Panc1 (cell line): ENCODE measurements at places on chromosomes 6 and 20. TPM values are rescaled to one million over a fixed set of nuclear protein-coding genes. Genes with fewer than 3 reads are reported as not detected.

The E2F1 gene
- 64.2 TPM for total RNA-seq

DNA sequence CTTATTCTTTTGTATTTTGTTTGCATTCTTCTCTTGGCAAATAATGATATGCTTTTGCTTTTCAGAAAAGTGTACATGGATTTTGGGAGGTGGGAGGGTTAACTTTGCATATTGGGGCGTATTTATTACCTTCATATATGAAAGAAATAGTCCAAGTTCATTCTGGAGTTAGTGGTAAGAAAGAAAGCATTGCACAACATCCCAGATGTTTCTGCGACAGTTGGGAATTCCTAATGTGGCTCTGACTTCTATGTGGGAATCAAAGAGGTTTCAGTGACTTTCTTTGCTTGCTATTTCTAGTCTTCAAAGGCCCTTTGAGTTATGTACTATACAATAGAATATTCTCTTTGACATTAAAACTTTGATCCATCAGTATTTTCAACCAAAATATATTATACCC, 78.1 kb downstream of the MMUT start:
- DNase-seq, result no peak

The ARMH2 gene
- not detected for total RNA-seq

The SLC17A3 gene
- total RNA-seq, result not detected

The FAXC gene
- total RNA-seq, result 9.0 TPM

- no peak for DNase-seq
Measured at GRCh38 chr6:106244931-106245330, 80.6 kb downstream of the ATG5 start.

GRCh38 chr20:25014816-25015215, 22.3 kb upstream of the APMAP start:
- no peak for DNase-seq

DNA sequence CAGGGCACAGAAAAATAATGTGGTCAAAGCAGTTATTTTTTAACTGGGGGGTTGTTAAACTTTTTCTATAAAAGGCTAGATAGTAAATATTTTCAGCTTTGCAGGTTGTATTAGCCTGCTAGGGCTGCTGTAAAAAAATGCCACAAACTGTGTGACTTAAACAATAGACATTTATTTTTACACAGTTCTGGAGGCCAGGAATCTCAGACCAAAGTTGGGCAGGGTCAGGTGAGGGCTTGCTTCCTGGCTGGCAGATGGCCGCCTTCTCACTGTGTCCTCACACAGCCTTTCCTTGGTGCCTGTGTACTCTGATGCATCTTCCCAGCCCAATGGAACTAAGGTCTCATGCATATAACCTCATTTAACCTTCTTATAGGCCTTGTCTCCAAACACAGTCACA, 294.7 kb downstream of the PTPRT start:
- DNase-seq, result no peak

DNA sequence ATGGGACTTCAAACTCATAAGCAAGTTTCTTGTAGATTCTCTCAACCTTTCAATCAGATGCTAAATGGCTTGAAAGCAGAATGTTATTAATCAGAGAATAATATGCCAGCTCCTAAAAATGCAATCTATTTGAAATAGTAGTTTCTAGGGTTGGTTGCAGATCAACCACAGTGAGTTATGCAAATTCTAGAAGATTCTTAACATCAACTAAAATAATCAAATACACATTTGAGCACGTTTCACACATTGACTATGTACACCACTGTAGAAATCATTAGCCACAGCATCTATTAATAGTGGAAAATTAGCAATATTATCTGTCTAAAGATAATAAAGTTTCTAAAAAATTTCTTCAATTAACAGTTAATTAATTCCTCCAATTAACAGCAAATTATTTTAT, 141.9 kb upstream of the GJE1 start:
- DNase-seq, result no peak

The PET117 gene
- total RNA-seq, result 14.6 TPM

The MDN1 gene
- 47.8 TPM for total RNA-seq

DNA sequence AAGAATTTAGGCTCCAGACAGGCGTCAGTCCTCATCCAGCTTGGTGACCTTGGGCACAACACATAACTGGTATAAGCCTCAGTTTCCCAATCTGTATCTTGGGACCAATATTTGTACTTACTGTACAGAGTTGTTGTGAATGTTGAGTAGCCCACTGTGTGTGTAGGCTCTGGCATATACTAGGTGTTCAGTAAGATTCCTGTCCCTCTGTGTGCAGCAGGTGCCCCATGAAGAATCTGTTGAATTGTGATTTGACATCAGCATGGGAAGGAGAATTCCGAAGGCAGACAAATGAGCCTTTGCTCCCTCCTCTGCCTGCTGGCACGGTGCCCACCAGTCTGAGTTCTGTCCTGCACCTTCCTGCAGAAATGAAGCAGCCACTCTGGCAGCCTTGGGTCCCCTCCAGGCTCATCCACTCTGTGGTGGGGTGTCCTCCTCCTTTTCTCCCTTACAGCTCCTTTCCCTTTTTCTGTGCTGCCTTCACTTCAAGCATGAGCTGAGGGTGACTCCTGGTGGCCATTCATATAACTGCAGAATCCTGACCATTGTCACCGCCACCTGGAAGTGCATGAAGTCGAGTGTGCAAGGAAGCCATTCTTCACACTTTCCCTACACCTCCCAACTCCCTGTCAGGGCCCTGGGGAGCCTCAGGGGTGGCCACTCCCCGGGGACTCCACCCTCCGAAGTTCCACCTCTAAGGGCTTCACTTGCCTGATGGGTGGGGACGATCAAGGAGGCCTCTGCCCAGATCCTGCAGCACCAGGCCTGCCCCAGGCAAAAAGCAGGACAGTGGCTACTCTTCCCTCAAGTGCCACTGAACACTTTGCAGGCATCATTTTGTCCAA, 48.2 kb downstream of the MRPL14 start:
- DNase-seq, result no peak

DNA sequence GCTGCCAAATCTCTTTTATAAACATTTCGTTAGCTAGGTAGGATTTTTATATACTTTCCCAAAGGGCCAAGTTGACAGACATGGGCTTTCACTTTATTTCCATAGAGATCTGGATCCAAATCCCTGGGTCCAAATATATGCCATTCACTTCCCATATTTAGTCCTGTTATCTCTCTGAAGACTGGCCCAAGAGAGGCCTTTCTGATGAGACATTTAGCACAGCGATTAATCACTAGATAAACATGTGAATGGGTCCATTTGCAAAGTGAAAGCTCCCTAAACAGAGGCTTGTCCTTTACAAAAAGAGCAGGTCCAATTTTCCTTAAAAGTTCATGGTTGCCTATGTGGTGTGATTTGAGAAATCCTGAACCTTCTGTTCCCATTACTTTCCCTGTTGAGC, 132.6 kb downstream of the TRMT11 start:
- no peak for DNase-seq

The MYB gene
- 1.3 TPM for total RNA-seq

The EFCAB8 gene
- total RNA-seq, result 1.1 TPM

The CDYL gene
- 61.4 TPM for total RNA-seq

The PPP1R16B gene
- total RNA-seq, result 0.92 TPM

- no peak for DNase-seq
Measured at GRCh38 chr6:104460738-104461483, 398.8 kb downstream of the HACE1 start.

DNA sequence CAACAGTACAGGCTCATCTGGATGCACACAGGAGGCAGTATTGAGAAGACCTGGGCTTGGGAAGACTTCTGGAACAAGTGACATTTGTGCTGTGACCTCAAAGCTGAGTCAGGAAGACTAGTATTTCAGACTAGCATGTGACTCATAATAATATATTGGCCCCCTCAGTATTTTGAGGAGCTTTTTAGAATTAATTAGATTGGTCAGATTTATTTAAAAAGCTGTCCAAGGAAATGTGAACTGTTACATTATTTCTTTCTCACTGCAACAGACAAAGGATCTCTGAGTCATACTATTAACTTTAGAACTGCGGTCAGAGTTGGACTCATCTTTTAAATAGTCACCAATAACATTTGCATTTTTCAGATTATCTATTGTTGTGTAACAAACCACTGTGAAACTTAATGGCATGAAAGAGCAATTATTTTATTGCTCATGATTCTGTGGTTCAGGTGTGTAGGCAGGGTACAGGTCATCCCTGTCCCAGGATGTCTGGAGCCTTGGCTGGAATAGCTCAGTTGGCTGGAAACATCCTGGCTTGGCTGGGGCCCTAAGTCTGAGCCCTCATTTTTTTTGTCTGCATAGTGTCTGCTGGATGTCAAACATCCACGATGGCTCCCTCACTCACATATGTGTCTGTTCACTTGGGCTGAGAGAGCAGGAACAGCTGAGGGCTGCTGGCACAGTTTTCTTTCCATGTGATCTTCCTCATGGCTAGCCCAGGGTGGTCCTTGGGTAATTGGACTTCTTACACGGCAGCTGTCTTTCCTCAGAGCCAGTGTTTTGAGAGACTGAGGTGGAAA, 46.9 kb downstream of the MAP3K4 start:
- peak; percentile 42 for DNase-seq

DNA sequence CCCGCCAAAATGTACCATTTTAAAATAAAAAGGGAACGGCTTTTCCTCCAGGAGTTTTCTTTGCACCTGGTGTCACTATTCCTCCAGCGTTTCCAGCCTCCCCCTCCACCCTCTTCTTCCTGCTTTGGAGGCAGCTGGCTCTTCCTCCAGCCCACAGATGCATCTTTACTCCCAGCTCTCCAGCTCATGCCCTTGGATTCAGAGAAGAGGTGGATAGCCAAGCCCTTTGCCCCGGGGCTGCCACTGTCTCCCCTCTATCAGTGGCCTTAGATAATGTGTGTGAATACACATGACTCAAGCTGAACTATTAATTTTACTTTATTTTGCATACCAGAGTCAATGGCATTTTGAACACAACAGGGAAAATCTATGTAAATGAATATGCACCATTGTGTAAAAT, 15.3 kb upstream of the CDH4 start:
- no peak for DNase-seq

GRCh38 chr20:51354769-51355319, 187.7 kb downstream of the NFATC2 start:
- peak; percentile 45 for DNase-seq

DNA sequence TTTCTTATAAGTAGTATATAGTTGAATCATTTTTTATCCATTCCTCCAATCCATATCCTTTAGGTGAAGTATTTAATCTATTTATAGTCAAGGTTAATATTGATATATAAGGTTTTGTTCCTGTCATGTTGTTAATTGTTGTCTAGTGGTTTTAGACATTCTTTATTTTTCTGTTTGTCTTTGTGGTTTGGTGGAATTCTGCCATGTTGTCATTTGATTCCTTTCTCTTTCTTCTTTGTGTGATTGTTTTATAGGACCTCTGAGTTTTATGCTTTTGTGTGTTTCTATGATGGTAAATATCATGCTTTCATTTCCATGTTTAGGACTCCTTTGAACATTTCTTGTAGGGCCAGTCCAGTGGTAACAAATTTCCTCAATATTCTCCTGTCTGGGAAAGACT, 450.3 kb upstream of the BTBD3 start:
- no peak for DNase-seq

The BAK1 gene
- 31.5 TPM for total RNA-seq

The IFT52 gene
- 29.2 TPM for total RNA-seq

The AKAP12 gene
- 267 TPM for total RNA-seq

- no peak for DNase-seq
Measured at GRCh38 chr20:9447182-9447581, 67.2 kb upstream of the LAMP5 start.

- DNase-seq, result no peak
Measured at GRCh38 chr6:146770965-146771735, 172.4 kb downstream of the ADGB start.

DNA sequence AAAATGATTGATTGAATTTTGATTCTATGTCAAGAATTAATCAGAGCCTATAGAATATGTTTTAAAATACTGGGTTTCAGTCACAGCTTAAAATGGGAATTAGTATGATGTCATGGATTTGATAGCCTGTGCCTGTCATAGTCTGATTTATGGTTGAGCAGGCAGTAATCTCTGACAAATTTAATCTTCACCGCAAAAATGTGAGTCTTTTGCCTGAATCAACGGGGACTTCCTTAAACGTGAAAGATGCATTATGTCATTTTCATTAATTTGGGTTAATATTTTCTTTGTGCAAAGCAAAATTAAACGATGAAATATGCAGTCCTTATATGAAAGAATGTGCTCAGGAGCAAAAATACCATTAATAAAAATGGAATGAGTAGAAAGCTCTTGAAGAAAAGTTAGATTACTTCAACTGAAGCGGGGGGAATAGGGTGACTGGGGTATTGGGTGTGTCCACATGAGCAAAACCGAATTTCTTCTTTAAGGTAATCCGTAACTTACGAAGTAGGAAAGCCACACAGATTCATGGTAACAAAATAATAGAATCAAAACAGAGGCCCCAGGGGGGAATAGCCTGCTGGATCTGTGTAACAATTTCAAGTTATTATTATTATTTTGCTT, 339.6 kb upstream of the NOX3 start:
- DNase-seq, result no peak

GRCh38 chr6:113428702-113429101, 428.4 kb upstream of the MARCKS start:
- no peak for DNase-seq

GRCh38 chr6:142783499-142783898, 161.5 kb downstream of the HIVEP2 start:
- no peak for DNase-seq

DNA sequence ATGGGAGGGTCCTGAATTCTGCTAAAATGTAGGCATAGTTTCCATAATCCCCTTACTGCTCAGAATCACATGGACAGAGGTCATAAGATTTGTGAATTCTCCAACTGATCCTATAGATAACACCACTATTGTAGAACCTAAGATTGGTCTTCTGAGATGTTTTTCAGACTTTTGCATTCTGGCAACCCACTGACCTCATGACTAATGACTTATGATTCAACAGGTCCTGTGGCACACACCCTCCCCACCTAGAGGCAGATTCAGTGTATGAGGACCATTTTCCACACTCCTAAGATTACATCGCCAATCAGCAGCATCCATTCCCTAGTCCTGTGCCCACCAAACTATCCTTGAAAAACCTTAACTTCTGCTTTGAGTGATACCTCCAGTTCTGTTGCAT, 207.2 kb downstream of the BTBD9 start:
- DNase-seq, result no peak

- DNase-seq, result no peak
Measured at GRCh38 chr6:157496534-157497095, 115.6 kb downstream of the ZDHHC14 start.

DNA sequence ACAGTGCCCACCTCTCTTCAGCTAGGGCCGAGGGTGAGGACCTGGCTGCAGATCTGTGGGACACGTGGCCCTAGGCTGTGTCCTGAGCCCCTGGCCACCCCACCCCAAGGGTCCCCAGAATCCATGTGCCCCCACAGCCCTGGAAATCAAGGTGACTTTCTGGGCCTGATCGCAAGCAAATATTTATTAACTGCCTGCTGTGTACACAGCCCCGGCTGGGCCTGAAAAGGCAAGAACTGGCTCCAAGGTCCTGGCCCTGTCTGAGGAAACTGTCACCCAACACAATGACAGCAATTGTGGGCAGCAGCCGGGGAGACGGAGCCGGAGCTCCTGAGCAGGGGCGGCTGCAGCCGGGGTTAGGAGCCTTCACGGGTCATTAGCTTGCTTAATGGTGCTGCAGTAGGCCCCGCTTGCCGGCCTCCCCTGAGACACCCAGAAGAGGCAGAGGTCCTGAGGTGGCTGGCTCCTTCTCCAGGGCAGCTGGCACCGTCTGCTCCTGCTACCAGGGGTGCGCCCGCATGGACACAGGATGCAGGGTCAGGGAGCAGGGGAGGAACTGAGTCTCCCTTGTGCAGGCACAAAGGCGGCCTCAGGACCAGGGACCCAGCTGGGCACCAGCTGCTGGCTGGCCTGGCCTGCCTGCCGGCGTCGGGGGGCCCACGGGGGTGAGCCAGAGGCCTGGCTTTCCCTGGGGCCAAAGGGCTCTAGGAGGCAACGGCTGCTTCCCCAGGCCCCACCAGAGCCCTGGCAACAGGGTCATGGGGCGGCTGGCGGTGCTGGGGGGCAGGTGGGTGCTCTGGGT, 24.1 kb downstream of the NPEPL1 start:
- no peak for DNase-seq

GRCh38 chr6:136506124-136506799, 44.0 kb downstream of the MAP7 start:
- no peak for DNase-seq
